ENCODE measurements at places on chromosomes 1 and 21.

DNA sequence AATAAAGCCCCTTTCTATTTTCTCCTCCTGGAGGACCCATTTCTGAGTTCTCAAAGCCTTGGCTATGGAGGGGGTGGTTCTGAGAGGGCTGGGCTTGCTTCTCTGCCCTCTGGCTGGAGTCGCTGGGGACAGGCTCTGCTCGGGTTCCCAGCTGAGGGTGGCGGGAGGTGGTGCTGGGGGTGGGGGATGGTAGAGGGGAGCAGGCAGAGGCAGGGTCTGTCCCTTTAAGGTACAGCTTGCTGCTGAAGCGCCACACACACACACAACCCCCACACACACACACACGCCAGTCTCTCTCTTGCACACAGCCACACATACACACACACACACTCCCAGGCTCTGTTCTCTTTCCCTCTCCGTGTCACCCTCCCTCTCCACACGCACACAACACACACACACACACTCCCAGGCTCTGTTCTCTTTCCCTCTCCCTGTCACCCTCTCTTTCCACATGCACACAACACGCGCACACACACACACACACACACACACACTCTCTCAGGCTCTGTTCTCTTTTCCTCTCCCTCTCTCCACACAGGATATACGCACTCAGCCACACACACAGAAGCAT lies 69.8 kb upstream of the SSBP3 start:
- DNase-seq, result peak; percentile 83

DNA sequence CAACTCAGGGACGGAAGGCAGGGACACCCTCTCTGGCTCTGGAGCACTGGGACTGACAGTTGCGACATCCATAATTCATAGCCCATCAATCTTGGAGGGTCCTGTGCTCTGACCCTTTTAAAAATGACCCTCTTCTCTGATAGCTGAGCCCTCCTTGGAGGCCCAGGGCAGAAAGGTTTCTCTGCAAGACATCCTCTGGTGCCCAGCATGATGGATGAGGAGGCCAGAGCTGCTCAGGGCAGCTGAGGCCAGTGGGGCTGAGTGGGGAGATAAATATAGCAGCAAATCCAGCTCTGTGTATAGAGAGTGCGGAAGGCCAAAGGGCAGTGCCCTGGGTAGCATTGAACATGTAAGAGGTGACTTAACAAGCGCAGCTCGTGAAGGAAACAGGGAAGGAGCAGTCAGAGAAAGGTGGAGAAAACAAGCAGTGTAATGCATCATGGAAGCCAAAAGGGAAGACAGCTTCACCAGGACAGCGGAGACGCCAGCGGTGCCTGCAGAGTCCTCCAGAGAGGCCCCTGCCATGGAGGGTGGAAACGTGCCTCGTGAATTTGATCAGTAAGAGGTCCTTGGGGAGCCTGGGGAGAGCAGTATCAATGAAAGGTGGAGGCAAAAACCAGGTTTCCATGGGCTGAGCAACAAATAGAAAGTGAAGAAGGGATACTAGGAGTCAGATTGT lies 50.4 kb upstream of the FMOD start:
- DNase-seq, result no peak

DNA sequence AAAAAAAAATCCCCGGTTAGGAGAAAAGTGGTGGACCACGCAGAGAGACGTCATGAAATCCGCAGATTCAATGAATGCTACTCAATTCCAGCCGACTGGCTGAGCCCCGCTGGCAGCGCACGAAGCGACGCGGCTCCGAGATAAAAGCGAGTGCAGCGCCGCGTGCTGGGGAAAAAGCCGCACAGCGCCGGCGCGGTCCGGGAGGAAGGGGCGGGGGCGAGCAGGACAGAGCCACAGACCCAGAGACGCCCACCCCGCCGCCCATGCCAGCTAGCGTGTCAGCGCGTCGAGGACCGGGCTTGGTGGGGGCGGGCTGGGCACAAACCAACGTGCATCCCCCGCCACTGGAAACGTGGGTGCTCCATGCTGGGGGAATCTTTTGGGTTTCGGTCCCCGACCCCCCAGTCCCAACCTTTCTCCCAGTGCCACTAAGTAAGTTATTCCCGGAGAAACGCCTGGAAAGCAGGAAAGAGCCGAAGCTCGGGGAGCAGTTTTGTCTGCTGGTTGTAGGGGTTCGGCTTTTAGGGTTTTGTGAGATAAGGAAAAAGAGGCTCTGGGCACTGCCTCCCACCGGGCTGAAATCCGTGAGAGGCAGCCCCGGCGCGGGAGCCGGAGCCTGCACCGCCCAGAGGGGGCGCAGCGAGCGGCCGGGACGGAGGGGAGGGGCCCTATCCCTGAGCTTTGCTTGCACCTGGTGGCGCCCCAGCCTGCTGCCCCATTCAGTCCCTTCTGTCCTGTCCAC lies at the start of gene KCNJ6:
TSS of gene KCNJ6 (minus strand) at position 148 of the 742 bp plus-strand sequence. CDS start 75,775 bp downstream, outside the sequence.
- DNase-seq, result peak; percentile 92

DNA sequence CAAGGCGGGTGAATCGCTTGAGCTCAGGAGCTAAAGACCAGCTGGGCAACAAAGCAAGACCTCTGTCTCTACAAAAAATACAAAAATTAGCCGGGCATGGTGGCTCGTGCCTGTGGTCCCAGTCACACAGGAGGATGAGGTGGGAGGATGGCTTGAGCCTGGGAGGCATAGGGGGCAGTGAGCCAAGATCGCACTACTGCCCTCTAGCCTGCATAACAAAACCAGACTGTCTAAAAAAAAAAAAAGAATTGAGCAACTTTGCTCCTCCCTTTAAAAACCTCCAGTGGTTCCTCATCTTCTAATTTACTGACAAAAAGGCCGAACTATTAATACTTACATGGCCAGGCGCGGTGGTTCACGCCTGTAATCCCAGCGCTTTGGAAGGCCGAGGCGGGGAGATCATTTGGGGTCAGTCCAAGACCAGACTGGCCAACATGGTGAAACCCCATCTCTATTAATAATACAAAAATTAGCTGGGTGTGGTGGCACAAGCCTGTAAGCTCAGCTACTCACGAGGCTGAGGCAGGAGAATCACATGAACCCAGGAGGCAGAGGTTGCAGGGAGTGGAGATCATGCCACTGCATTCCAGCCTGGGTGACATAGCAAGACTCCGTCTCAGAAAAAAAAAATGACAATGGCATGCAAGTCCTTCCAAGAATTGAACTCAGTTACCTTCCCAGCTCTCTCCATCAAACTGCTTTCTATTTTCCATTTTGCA lies 4.4 kb downstream of the ACBD3 start:
- peak; percentile 23 for DNase-seq

GRCh38 chr1:212461916-212462660 lies 29.4 kb downstream of the NENF start:
- DNase-seq, result no peak

GRCh38 chr1:234315588-234315987 lies 57.7 kb upstream of the COA6 start:
- no peak for DNase-seq

- DNase-seq, result no peak
Measured at GRCh38 chr1:69842326-69842725, 274.6 kb downstream of the LRRC7 start.

GRCh38 chr1:211326528-211327345 lies at the start of gene TRAF5:
TRAF5 (plus strand) TSS chr1:211326833; CDS start chr1:211353240, 26,407 bp downstream.
- DNase-seq, result peak; percentile 89

GRCh38 chr1:217891966-217892365 lies 260.8 kb downstream of the SPATA17 start:
- DNase-seq, result no peak

DNA sequence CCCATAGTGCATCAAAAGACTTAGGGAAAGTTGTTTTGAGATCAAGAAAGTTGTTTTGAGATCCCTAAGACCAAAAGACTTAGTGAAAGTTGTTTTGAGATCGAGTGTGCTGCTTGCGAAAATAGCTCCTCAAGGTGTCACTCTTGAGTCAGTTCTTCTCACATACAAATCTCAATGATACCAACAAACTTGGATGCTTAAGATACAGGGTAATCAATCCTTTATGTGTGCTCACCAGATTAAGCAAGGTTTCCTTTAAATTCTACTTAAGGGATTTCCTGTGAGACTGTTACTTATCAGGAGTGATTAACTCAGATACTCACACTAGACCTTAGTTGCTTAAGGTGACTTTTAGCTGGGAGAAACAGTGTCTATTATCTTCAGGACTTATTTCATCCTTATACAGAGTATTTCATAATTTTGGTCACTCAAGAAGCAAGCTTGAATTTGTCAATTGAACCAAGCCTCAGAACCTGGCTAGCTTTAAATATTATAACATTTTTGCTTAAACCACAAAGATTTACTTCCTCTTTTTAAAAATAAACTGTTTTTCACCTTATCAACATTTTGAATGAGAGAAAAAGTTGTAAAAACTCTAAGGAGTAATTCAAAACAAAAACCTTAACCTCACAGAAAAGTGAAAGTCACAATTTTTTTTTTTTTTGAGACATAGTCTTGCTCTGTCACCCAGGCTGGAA lies 8.0 kb upstream of the RLF start:
- peak; percentile 21 for DNase-seq

DNA sequence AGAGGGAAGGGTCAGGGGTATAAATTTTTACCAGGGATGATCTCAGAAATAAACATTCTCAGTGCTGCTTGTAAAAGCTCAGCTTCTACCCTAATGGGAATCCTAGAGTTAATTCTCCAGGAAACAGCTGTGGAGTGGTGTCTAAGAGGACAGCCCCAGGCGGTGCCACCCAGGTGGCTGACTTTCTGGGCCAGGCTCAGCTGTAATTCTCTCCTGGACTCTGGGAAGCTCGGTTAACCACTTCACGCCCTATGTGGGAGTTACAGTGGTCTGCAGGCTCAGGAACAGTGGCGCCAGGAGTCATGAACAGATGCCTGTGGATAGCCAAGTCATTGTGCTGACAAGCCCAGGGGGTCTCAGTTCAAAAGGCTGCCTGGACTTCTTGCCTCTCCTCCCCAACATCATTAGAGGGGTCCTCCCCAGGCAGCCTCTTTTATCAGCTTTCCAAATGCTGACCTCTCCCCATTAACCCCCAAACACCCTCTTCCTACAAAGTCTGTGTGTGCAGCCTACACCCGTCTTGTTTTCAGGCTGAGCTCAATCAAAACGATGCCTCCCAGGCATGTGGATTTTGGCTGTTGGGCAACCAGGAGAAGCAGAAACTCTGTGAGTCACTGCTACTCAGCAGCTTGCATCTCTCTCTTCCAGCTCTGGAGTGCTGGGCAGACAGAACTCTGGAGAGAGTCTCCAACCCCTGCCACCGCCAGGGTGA lies 1.2 kb downstream of the HHIPL2 start:
- DNase-seq, result peak; percentile 26

DNA sequence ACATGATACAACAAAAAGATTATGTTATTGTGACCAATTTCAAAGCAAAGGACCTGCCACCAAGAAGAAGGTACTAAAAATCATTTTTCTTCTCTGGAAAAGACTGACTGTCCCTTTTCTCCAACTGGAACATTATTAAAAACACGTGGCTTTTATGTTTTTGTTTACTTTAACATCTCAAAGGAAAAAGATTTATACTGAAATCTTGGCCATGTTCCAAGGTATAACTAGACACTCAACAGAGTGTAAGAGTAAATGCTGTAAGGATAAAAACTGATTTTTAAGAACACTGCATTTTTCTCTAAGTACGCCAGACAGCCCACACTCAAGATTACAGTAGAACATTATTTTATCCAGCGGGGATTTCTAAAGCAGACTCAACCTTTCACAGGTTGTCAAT lies 62.1 kb downstream of the BRWD1 start:
- no peak for DNase-seq

GRCh38 chr1:35058988-35059387 lies 20.2 kb upstream of the ZMYM1 start:
- DNase-seq, result no peak

DNA sequence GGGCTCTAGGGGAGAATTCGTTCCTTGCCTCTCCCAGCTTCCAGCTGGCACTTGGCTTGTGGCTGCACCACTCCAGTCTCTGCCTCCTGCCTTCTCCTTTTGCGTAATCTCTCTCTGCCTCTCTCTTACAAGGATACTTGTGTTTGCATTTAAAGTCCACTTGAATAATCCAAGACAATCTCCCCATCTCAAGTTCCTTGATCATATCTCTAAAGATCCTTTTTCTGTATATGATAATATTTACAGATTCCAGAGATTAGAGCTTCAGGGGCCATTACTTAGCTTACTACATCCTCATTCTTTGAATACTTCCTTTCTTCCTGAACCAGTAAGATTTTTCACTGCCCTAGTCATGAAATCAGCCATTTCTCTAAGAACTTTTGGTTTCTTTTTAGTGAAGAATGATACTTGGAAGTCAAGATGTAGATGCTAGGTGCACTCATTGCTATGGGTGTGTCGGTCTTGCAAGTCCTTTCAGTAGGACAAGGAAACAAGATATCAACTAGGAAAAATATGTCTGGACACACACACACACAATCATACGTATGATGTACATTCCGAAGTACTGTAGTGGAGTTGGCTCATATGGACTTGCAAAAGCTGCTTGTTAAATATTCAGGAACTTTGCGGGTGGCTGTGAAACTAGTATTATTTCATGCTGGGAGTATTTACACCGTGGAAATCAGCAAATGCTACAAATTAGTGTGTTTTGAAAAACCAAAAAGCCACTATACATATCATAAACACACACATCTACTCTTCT lies 20.8 kb upstream of the RLF start:
- DNase-seq, result no peak

GRCh38 chr1:40653851-40654537 lies 11.5 kb downstream of the RIMS3 start:
- peak; percentile 94 for DNase-seq

GRCh38 chr1:74824497-74825107 lies 91.7 kb downstream of the TYW3 start:
- no peak for DNase-seq

DNA sequence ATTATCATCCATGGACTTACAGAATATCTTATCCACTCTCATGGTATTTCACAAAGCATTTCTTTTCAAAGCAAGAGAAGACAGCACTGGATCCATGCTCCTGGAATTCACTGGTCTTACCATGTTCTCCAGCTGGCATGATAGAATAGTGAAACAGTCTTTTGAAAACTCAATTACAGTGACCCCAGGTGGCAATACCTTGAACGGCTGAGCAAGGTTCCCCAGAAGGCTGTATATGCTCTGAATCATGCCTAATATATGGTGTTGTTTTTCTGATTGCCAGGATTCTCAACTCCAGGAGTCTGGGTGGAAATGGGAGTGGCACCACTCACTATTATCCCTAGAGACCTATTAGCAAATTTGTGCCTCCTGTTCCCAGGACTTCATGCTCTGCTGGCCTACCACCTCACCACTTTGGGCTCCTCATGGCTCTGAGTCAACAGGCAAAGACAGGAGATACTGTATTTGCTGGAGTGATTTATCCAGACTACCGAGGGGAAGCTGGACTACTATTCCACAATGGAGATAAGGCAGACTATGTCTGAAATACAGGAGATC lies 87.6 kb downstream of the CATSPERE start:
- peak; percentile 2 for DNase-seq

GRCh38 chr1:154502744-154503115 lies 518 bp upstream of the SHE start:
- DNase-seq, result peak; percentile 90

- DNase-seq, result no peak
Measured at GRCh38 chr1:200223613-200224012, 186.2 kb downstream of the ZNF281 start.

- no peak for DNase-seq
Measured at GRCh38 chr1:61334718-61335589, 252.6 kb downstream of the NFIA start.

Data from H7 (cell line).